CD4-positive, alpha-beta memory T cell (primary cell): ENCODE measurements at places on chromosomes 4 and X.

DNA sequence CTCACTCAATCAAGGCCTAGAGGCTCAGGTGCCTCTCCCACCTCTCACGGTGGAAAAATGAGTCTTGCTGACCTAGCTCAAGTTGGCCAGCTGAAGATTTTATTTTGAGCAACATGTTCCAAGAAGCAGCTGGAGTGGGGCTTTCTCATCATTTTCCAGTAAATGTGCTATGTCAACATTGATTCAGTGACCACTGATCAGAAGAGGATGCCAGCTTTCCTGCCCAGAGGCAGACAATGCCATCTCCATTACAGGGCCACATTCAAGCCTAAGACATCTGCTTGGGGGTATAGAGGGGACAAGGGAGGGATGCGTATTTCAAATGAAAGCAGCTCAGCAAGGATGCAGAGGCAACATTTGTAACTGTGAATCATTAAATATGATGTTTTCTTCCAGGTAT is 3.0 kb downstream of the MEPE start:
- no peak for DNase-seq

GRCh38 chrX:2889045-2889605 is 40.0 kb downstream of the ARSD start:
- DNase-seq: no peak

DNA sequence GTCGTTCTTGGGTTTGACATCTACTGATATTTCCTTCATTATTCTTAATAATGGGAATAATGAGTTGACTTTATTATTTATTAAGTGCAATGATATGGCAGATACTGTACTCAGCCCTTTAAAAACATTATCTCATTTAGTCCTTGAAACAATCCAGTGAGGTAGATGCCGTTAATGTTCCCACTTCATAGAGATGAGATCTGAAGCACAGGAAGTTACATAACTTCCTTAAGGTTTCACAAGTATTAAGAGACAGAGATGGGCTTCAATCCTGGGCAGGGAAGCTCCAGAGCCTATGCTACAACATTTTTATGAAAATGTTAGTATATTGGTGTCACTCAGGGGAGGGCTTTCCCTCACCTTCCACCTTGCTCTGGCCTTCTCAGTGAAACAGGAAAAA is 9.7 kb upstream of the KLHL13 start:
- DNase-seq: no peak

DNA sequence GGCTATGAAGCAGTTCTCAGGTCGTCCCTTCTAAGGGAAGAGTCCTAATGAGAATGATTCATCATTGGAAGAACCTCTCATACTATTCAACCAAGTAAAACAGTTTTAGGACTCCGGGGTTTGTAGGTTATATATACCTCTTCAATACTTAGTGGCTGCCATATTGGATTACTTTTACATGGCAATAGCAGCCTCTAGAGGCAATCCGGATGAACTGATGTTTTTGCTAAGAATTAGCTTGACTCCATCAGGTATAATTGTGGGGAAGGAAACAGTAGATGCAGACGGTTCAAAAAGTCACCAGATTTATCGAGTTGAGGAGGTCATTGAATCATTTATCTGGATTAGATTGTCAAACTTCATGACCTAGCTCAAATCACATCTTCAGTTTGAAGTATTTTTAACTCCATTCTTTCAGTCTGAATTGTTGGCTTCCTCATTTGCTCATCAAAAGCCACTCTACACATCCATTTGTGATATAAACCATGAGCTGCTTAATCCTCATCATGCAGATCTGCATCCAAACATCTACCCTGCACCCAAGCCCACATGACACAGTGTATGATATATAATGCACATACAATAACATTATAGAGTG is 28.4 kb downstream of the GUCY1B1 start:
- DNase-seq: peak; percentile 15

DNA sequence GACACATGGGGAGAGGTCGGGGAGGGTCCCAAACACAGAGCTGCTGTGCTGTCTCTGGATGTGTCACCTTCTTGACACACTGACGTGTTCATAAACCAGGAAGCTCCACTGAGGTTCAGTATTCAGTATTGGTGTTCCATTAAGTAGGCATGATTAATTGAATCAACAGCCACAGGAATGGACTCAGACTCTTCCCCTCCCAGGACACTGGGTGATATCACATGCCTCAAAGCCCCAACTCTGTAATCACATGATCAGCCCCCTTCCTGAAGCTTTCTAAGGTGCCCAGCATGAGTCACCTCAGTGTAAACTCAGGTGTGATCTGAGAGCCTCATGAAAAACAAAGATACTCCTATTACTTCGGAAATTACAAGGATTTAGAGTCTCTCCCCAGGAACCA is 21.1 kb upstream of the HNRNPD start:
- no peak for DNase-seq

- DNase-seq: no peak
These were observed 7.9 kb upstream of the NALF2 start for GRCh38 chrX:69496183-69496582.

- no peak for DNase-seq
These were observed 758.5 kb downstream of the ADGRL3 start for GRCh38 chr4:61958591-61958990.

DNA sequence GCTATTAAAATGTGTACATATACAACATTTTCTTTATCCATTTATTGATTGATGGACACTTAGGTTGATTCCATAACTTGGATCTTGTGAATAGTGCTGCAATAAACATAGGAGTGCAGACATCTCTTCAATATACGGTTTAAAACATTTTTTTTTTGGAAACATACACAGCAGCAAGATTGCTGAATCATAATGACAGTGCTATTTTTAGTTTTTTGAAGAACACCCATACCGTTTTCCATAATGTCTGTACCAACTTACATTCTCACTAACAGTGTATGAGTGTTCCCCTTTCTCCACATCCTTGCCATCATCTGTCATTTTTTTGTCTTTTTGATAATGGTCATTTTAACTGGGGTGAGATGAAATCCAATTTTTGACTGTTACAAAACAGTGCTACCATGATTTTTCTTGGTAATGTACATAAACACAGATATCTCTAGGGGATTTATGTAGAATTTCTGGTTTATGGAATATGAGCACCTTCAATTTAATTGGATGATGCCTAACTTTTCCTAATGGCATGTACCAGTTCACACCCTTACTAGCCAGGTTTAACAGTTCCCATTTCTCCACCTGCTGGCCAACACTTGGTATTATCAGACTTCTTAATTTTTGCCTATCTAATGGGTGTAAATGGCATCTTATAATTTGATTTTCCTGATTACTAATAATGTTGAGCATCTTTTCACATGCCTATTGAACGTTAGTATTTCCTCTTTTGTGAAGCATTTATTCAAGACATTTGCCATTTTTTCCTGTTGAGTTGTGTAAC is 21.0 kb upstream of the TMSB15B start:
- peak; percentile 12 for DNase-seq

DNA sequence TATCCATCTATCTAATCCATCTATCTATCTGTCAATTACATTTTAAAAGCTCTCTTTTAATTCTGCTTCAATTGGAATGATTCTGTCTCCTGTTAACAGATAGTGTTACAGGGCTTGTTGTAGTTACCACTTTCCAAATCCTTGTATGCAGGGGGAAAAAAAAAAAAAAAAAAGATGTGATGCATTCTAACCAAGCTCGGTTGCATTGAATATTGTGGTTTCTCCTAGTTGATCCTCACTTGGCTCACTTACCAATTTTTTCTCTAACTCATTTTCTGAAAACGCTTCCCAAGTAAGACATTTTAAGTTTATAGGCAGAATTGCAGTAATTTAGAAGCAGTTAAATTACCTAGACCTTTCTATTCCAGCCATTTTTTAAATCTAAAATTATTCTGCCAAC is 327.9 kb upstream of the PITX2 start:
- no peak for DNase-seq

DNA sequence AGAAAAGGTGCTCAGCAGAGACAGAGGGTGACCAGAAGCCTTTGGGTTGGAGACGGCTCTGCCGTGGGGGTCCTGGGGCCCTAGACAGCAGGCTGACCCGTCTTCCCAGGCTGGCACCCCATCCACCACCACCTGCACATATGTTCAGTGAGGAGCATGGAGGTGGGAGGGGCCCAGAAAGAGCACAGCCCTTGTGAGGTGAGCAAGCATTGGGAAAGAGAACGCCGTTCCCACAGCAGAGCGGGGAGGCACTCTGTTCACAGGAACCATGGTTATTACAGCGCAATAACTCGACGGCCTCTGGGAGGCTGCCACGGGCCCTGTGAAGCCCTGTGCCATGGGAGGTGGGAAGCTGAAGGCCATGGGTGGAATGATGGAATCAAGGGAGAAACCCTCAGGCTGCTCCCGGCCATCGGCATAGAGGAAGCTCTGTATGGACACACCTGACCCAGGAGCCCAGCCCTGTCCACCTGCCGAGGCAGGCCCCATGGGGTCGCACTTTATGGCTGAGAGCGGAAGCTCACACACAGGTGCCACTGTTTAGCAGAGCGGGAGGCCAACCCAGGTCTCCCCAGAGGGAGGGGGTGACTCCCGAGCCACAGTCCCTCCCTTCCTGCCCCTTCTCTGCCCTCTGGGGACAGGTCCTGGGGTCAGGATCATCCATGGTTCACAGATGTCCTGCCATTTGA is 93.5 kb upstream of the AFAP1 start:
- DNase-seq: no peak

DNA sequence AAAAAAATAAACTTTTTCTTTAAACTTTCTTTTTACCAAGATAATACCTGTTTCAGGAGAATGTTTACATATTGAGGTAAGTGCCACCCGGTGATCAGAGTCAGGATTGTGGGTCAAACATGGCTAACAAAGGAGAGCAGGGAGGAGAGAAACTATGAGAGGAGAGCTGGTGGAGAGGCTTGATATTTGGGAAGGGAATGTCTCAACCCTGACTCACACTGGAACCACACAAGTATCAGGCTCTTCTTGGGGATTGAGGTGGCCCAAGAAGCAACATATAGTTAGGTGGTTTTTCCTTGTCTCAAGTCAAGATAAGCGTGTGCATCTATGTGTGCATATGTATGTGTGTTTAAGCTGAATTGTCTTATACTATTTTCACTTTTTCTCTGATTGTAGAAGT is 6.7 kb downstream of the TCEAL1 start:
- DNase-seq: no peak

DNA sequence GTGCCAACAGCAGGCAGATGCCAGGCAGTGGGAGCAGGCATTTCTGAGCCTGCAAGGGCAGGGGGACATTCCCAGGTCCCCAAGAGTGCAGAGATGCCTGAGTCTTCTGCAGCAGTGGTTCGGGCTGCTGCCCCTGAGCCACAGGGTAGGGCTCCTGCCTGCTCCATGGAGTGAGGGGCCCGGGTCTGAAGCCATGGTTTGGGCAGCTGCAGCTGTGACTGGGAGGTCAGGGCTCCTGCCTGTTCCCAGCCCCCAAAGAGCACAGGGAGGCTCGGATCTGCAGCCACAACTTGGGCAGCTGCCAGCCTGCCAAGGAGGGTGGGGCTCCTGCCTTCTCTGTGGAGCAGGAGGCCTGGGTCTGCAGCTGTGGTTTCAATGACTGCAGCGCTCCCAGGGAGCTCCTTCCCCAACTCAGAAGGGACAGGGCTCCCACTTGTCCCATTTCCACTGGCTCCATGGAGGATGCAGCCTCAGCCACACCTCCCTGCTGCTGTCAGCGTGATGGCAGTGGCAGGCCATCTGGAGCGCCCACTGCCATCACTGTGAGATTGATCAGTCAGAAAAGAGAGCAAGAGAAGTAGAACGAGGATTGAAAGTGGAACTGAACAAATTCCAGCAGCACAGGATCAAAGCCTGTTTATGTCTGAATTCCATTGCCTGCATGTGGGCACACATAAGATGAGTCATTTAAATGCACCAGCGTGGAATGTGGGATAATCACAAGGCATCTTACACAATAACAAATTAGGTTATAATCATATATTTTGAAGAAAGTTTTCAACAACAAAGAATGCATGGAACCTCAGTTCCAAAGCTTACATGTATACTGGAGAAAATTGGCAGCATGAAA is 93.1 kb upstream of the CXorf51A start:
- no peak for DNase-seq
